ENCODE measurements at places on chromosomes 3 and 15. TPM values are rescaled to one million over a fixed set of nuclear protein-coding genes. Genes with fewer than 3 reads are reported as not detected.

BCHE gene
- total RNA-seq = 36.5 TPM

- DNase-seq = no peak
Measured at GRCh38 chr3:140917772-140918171, 23.9 kb upstream of the SLC25A36 start.

DNA sequence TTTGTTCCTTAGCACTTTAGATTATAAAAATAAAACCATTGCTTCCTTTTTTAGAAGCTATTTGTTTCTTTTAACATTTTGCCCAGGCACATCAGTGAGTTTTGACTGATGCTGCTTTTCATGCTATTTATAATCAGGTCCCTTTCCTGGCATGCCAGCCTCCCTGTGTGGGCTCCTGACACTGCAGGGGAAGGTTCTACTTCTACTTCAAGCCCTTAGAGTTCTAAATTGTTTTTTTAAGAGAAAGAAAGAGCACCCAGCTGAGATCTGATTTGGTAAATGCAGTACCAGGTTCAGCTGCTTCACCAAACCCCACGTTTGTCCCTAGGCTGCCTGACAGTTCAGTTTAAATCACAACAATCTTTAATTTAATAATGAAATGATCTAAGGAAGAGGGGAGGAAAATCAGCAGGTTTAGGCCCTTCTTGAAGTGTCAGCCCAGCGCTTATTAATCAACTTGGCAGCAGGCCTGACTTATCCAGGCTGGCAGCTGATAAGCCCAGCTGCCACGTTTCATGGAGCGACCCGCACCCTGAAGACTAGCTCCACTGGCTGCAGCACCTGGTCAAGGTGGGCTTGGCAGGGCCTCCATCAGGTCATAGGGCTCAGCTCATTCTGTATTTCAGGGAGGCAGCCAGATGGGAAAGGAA lies 29.0 kb downstream of the HGD start:
- DNase-seq = no peak

GRCh38 chr3:171135549-171135948 lies 109.0 kb upstream of the SLC2A2 start:
- no peak for DNase-seq

GRCh38 chr3:128336337-128337156 lies 130.1 kb downstream of the DNAJB8 start:
- DNase-seq = no peak

DNA sequence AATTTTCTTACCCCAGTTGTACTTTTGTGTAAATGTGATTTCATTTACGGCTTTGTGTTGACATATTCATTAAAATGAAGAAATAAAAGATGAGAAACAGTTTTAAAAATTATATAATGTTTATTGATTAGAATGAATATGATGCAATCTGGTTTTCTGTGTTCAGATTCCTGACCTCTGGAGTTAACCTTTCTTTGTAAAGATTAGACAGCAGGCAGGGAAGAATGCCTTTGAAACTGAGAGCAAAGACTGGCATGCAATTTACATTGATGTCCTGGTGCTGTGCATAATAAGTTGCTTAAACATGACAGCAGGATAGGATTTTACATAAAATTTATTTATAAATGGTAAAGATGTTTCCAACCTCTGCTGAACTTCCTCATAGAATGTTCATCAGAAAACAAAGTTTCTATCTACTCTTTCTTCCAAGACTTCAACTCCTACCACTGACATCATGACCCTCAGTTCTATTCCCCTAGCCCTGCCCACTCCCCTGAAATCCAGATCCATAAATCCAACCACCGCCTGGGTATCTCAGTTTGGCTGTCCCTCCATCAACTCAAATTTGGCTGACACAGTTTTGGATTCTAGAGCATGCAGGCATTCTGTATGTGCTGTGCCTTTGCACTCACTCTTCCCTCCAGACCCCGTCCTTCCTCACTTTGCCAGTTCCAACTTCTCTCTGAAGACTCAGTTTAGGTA lies 1.7 kb downstream of the HGD start:
- DNase-seq = no peak

SLC6A6 gene
- total RNA-seq = 13.5 TPM

GRCh38 chr3:149702691-149703441 lies 45.0 kb upstream of the WWTR1 start:
- DNase-seq = peak; percentile 90

PPM1L gene
- 0.99 TPM for total RNA-seq

- DNase-seq = no peak
Measured at GRCh38 chr3:58345457-58345856, 12.8 kb downstream of the PXK start.

COL6A5 gene
- not detected for total RNA-seq

TGM4 gene
- total RNA-seq = under 0.01 TPM

DNA sequence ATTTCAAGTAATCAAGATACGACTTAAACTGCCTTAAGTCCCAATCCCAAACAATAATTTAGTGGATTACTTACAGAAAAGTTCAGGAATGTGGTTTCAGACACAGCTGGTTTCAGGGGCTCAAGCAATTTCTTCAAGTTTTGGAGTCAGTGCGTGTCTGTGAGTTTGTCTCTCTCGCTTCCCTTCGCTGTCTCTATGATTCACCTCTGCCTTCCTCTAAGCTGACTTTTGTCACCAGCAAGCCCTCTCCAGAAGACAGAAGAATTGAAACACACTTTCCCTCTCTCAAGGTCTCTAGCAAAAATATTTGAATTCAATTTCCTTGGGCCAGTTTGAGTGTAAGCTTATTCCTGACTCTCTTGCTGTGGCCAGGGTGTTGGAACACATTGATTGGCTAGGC lies 392.4 kb downstream of the EDEM1 start:
- no peak for DNase-seq

FEZF2 gene
- total RNA-seq = not detected

Data from lung microvascular endothelial cell (primary cell).